ENCODE measurements at places on chromosomes 1 and 21.

DNA sequence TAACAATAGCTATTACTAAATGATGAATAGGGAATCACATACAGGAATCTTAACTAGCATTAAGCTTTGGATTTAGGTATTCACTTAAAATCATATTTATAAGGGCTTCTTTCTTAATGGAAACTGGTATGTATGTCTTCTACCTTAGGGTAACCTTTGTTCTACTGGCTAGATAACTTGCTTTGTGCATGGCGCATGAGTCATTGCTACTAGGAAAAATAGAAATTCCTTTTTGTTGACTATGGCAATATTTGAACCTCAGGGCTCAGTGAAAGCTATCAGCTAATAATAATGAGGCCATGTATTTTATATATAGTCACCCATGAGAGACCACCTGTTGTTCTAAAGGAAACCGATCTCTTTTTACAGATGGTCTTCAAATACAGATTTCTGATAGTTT, 72.5 kb downstream of the RPS6KC1 start:
- DNase-seq = no peak

DNA sequence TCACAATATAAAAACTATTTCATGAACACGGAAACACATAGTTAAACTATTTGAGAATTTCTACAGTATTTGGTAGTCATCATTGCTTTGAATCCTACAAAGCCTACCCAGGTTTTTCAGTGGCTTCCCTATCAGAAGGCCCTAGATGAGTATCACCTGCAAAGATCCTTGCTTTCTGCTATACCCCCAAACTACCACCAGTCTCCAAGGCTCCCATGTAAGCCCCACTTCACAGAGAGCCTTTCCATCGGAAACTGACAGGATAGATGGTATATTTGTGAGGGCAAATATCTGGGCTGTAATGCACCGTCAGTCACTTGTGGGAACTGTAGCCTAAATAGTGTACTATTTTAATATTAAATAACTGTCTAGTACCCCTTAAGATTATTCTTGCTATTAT, 674.3 kb downstream of the BRINP3 start:
- DNase-seq = no peak

DNA sequence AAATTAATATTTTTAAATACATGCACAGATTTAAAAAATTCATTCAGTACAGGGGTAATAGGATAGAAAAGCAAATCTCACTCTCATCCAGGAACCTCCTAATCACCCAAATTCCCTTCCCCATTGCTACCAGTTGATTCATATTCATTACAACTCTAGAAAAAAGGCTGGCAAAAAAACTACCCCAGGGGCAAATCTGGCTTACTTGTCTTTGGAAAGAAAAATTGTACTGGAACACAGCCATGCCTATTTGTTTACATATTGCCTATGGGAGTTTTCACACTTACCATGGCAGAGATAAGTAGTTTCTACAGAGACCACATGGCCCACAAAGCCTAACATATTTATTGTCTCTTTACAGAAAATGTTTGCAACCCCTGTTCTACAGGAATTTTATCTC, 8.9 kb upstream of the RBM34 start:
- DNase-seq = no peak

DNA sequence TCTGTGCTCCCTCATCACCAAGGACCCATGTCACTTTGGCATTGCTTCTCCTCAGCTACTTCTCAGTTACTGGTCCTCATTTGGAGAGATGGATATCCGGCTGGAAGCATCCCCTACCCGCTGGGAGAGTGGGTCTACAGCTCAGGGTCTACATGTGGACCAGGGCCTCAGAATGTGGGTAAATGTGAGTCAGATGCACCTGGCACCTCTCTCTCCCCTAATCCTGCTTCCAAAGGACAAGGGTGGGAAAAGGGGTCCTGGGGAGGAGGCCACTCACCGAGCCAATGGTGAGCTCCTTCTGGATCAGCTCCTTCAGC, 908 bp downstream of the S100A6 start:
- DNase-seq = no peak

DNA sequence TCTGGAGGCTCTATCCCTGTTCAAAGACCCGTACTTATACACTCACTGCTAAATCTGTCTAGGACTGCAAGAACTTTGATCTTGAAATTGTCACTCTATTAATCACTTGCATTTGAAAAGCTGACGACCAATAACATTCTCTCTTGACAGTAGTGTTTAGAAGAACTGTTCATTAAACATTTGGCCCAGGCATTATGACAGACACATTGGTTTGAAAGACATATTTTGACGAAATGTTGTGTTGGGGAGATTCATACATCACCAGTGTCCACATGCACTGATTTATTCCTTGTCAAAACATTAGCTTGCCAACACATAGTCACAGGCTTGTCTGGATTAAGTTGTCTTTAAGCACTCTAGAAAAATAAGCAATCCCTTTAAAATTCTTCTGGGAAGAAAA, 951.3 kb downstream of the ADGRL2 start:
- no peak for DNase-seq
